Gastroesophageal sphincter (tissue), 4 donors: ENCODE measurements at places on chromosomes 12 and 14.

DNA sequence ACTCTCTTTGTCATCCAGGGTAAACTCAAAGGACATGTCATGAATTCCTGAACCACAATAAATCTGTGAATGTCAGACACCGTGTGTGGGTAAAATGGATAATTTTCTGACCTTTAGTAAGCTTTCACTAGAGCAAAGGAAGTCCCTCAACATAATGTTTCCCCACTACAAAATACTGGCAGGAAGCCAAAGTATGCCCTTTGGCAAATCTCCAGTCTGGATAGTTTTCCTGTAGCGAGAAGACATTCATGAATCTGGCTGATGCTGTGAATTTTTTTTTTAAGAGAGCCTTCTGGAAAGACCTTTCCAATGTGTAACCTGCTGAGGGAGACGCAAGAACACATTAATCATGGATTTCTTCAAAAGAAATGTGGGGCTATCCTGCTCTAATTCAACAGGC, 389.6 kb upstream of the DDHD1 start:
- ATAC-seq, result no peak

DNA sequence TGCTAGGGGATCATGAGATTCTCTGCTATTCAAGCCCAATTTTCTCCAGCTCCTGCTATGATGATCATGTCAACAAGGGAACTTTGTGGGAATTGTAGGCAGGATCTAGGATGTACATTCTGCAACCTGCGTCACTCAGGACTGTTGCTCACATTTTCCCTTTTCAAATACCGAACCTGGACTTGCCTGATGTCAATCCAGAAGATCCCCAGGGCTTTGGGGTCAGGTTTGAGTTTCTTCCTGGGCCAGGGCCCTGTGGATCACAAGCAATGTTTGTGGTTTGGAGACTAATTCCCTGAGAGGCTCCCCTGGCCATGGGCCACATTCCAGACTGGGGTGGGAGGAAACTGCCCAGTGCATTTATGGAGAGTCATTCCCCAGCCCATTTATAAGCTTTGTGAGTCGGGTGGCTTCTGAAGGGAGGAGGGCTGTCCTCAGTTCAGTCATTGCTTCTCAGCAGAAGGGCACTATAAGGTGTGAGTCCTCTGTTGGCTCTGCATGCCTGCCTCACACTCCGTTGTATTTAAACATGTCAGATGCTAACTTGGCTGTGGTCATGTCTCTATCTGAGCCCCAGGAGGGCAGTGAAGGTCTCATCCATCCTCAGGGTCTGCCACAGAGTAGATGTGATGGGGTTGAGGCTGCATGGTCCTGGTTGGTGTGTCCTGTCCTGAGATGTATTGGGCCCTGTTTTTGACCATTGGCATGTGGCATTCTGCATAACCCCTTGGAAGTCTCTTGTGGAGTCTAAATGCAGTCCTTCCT, 6.5 kb downstream of the KRT86 start:
- ATAC-seq, result peak; percentile 69

DNA sequence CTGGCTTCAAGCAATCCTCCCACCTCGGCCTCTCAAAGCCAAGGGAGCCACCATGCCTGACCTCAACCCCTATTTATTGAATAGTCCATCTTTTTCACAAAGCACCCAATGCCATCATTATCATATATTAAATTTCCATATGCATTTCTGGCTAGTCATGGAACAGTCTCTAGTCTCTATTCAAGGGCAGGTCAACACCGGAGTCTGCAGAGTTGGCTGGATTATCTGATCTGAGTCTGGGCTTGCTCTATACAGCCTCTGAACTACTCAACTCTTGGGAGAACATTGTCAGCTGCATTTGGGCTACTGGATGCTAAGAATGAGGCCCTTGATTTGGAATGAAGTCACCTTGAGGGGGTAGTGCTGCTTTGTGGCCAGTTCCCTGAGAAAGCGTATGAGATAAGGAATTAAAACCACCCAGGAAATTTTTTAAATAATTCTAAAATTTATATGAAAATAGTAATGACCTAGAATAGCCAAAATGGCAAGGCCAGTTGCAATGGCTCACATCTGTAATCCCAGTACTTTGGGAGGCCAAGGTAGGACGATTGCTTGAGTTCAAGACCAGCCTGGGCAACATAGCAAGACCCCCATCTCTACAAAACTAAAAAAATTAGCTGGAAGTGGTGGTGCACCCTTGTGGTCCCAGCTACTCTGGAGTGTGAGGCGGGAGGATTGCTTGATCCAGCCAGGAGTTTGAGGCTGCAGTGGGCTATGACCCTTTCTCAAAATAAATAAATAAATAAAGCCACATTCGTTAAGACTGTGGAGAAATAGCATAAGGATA, 6.9 kb upstream of the NAA25 start:
- ATAC-seq, result no peak

- ATAC-seq, result no peak
Measured at GRCh38 chr12:57810450-57810849, 8.1 kb downstream of the AVIL start.
